ENCODE measurements at places on chromosomes 7 and 10.

- no peak for DNase-seq
These were observed 82.8 kb downstream of the NHLRC2 start for GRCh38 chr10:113937258-113937657.

GRCh38 chr10:48363617-48364355 is 57.3 kb downstream of the MAPK8 start:
- peak; percentile 5 for DNase-seq

DNA sequence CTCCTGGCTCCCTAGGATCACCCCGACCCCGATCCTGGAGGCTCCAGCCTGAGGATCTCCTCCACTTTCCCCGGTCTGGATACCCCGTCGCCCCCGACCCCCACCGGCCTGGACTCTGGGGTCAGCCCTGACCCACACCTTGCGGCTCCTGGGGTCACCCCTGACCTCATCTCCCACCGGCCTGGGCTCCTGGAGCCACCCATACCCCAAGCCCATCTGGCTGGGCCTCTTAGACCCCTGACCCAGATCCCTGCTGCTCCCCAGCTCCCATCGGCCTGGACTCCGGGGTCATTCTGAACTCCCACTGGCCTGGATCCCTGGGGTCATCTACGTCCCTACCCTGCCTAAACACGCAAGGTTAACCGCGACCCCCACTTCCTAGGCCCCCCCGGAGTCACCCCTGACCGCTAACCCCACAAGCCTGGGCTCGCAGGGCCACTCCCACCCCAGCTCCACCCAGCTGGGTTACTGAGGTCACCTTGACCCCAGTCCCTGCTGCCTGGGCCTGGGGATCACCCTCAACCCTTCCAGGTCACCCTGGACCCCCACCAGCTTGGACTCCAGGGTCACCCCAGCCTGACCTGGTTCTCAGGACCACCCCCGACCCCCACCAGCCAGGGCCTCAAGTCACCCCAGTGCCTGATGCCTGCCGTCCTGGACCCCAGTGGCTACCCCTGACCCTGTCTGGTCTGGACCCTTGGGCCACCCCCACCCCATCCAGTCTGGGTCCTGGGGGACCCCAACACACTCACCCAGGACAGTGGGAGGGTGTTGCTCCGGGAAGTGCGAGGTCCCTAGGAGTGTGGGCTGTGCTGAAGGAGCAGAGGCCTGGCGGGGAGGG is 1.2 kb downstream of the FOXK1 start:
- no peak for DNase-seq

GRCh38 chr10:126665207-126665606 is 5.3 kb downstream of the C10orf90 start:
- no peak for DNase-seq

DNA sequence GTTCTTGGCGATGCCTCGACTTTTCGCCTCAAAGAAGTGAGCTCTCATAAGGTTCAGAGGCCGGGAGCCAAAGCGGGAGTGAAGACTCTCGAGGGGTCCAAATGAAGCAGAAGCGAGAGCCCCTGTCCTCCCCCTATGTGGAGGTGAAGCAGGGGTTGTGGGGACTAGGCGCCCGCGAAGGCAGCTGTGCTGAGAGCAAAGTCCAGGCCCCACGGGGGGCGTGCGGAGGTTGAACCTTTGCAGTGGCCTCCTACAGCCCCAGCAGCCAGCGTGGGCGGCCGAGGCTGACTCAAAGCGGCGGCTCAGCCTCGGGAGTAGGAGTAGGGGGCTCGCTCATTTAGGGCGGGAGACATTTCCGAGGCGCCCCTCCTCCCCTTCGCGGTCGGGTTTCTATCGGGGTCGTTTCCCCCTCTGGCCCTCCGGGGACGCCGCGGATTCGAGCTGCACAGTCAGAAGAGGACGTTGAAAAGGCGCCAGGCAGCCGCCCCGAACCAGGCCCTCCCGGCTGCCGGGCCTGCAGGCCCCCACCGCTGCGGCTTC is 553 bp upstream of the ADD3 start:
- no peak for DNase-seq

- no peak for DNase-seq
These were observed 391.9 kb upstream of the NPVF start for GRCh38 chr7:25619963-25620799.

GRCh38 chr7:75534727-75535307 is 42.7 kb downstream of the SPDYE5 start:
- no peak for DNase-seq
